ENCODE measurements at places on chromosomes 5 and 9.

DNA sequence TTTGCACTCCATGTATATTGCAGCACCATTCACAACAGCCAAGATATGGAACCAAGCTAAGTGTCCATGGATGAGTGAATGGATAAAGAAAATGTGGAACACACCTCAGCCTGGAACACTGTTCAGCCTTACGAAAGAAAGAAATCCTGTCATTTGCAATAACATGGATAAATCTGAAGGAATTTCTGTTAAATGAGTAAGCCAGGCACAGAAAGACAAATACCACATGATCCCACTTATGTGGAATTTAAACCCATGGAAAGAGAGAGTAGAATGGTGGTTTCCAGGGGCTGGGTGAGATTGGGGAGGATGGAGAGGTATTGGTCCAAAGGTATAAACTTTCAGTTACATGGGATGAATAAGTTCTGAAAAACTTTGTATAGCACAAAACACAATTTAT, 228.9 kb upstream of the CD180 start:
- no peak for DNase-seq

DNA sequence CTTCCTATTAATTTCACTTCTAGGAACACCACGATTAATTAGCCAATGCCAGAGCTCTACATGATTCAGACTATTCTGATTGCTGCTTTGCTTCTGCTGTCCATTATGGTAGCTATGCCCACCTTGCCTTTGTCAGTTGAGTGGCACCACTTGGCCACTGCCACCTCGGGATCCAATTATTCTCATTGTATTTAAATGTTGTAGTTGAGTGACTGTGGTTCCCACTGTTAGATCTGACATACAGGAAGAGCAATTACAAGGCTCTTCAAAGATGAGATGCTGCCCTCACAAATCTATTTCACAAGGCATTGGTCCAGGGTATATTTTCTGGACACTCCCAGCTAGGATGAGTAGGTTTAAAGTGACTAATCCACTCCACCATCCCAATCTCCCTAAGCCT, 864.5 kb upstream of the EDIL3 start:
- no peak for DNase-seq

DNA sequence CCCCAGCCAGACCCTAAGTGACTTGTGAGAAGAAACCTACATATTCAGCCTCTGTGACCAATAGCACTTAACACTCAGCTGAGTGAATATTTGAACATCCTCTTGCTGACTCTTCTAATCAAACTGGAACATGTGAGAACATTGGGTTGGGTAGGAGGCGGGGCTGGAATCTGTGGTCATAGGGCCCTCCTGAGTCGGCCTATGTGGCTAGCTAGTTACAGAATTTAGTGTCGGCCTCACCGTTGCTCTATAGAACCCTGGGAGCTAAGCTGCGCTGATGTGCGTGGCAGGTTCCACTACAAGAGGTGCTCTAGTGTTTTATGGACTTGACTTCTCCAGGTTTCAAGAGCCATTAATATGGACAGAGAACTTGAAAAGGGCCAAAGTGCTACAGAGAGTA, 138.8 kb downstream of the DROSHA start:
- DNase-seq, result no peak

- DNase-seq, result no peak
These were observed 9.1 kb downstream of the FAT2 start for GRCh38 chr5:151581812-151582583.

- no peak for DNase-seq
These were observed 3.1 kb downstream of the FBLL1 start for GRCh38 chr5:168531987-168532864.

GRCh38 chr5:176866707-176867310, 32.3 kb downstream of the HK3 start:
- DNase-seq, result no peak

DNA sequence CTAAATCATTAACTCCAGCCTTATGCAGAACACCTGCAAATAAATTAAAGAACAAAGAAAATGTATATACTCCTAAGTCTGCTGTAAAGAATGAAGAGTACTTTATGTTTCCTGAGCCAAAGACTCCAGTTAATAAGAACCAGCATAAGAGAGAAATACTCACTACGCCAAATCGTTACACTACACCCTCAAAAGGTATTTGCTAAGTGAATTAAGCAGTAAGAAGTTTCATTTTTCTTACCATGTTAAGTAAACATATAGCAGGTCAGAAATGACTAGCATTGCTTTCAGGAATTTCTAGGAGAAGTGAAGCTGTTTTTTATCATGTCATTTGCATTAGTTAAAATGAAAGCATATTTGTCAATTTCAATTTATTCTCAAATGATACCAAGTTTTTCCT, 92.7 kb downstream of the MELK start:
- DNase-seq, result no peak

GRCh38 chr5:38697013-38697412, 140.6 kb upstream of the LIFR start:
- no peak for DNase-seq

GRCh38 chr5:113682497-113683136, 169.1 kb downstream of the YTHDC2 start:
- no peak for DNase-seq

GRCh38 chr5:102010644-102011043, 285.4 kb downstream of the SLCO4C1 start:
- DNase-seq, result no peak

DNA sequence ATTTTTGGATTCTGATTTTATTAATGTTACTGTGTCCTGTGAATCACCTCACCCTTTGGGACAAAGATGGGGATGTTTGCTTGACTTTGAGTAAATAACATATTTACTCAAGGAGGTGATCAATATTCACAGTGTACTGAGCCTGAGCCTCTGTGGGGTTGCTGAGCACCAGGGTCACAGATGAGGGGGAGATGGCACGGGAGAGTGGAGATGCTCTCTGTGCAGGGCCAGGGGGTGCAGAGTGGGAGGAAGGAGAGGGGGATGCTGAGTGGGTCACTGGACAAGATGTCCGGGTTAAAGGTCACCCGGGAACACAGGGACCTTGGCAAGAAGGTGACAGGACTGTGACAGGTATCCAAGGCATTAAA, 4.0 kb downstream of the SQSTM1 start:
- no peak for DNase-seq

DNA sequence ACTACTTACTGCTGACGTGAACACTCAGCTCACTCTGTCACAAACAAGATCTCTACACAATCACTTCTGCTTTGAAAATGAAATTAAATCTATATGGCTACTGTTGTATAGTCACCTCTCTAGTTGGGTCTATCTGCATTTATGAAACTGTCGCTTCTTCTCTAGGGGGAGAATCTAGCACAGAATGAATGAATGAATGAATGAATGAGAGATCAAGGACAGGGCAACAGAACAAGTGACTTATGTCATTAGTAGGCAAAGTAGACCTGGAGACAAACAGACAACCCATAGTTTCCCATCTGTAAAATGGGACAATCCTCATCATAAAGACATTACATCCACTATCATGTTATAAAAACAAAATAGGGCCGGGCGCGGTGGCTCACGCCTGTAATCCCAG, 13.4 kb downstream of the PTCH1 start:
- DNase-seq, result no peak

DNA sequence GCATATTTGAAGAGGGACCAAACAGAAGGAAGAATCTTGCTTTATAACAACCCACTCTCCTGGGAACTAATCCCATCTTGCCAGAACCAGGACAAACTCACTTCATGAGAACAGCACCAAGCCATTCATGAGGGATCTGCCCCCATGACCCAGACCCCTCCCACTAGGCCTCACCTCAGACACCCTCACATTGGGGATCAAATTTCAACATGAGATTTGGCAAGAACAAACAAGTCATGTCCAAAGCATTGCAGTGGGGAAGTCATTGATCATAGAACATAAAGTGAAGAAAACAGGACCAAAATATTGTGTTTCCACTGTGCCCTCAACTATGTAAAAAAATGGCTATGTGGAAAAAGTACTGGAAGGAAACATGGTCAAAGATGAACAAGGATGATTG, 43.9 kb downstream of the MAP1B start:
- DNase-seq, result no peak

DNA sequence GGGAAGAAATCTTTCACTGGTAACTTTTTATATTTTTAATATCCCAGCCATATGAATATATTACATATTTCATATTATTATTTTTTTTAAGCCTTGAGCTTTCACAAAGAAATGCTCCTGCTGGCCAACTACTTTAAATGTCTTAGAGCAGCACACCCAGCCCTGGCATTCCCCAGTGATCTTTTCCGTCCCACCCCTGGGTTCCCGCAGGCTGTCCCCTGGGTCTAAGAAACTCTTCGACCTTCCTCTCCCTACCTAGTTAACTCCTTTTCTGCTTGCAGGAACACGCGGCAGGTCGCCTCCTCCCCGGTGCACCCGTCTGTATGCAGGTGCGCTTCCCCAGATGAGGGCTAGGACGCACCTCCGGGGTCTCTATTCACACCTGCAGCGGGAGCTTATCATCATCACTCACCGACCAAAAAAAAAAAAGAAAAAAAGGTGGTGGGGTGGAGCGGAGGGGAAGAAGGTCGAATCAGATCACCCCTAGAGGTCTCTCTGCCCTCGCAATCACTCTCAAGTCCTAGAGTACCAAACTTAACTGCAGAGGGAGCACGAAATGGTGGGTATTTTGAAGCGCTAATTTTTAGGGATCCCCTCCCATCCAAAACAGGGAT, 696 bp downstream of the ZFP62 start:
- DNase-seq, result peak; percentile 72

GRCh38 chr5:3606121-3606831, 10.6 kb downstream of the IRX1 start:
- DNase-seq, result no peak

- no peak for DNase-seq
These were observed 20.4 kb upstream of the IER5L start for GRCh38 chr9:129198319-129199043.

GRCh38 chr5:132444841-132445639, 45.5 kb downstream of the IRF1 start:
- DNase-seq, result no peak

GRCh38 chr9:81119591-81119990, 569.8 kb downstream of the TLE1 start:
- DNase-seq, result no peak

- DNase-seq, result no peak
These were observed 312.0 kb upstream of the MSX2 start for GRCh38 chr5:174412374-174412773.

GRCh38 chr9:104553261-104553660, 15.7 kb upstream of the OR13C8 start:
- DNase-seq, result no peak

DNA sequence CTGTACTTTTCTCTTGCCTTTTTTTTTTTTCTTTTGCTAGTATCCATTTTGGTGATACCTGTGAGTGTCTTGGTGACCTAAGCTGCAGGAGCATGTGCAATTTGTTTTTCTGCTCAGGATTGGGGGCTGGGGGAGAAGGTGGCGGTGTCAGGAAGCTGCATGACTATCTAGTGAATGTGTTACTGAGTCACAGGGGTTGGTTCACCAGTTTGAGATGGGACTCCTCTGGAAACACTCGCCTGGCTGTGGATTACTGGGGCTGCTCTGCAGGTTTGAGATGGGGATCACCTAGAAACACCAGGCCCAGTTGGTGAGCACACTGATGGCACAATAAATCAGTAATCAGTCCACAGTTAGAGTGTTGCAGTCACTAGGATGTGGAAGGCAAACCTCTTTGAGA, 447.9 kb downstream of the SPATA31D1 start:
- DNase-seq, result no peak
